ENCODE measurements at places on chromosomes 13 and 19.

- DNase-seq, result no peak
Observed at GRCh38 chr19:3649888-3650287, 23.3 kb upstream of the CACTIN start.

- DNase-seq, result no peak
Observed at GRCh38 chr13:59360108-59360507, 803.6 kb downstream of the DIAPH3 start.

DNA sequence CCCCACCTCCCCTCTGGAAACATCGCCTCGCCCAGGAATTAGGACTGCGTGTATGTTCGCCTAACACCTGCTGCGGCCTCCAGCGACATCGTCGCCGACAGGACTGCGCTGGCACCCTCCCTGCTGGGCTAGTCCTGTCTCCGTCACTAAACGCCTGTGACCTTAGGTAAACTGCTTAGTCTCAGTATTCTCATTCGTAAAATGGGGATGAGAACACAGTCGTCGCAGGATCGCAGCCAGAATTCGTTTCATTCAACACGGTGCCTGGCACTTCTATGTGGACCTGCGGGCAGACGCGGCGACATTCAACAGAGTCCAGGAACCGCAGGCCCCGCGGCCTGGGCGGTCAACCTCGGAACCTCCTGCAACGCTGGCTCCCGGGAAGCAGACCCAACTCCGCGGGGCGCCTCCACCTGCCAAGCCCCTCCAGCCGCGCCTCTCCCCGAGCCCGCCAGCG, 485 bp downstream of the CRYL1 start:
- DNase-seq, result no peak

- DNase-seq, result no peak
Observed at GRCh38 chr13:80010286-80010831, 330.6 kb downstream of the SPRY2 start.

GRCh38 chr19:24051516-24051915, 35.5 kb upstream of the ZNF254 start:
- DNase-seq, result no peak

DNA sequence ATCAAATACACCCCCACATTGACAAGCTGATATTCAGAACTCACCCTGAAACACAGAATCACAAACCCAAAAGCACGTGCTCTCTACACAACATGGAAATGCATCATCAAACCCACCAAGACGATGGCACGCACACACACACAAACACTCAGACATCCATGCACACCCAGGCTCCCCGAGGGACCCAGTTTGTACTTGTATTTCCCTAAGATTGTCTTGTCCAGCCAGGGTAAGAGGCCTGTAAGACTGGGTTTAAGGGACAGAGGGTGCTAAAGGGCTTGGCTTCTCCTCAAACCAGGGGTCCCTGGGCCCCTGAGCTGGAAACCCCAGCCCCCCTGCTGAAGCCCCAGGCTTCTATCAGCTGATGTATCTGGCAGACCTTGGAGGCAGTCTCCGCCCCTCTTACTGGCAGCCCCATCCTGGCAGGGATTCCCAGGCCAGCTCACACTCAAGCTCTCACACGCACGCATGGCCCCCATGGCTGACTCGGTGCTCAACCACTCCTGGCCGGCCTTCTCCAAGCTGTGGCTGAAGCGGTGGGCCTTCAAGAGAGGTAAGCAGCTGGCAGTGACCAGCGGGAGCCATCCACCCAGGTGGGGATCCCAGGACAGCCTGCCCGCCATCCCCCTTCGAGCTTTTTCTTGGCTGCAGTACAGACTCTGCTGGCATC, 6.5 kb downstream of the ARHGEF18 start:
- DNase-seq, result no peak

DNA sequence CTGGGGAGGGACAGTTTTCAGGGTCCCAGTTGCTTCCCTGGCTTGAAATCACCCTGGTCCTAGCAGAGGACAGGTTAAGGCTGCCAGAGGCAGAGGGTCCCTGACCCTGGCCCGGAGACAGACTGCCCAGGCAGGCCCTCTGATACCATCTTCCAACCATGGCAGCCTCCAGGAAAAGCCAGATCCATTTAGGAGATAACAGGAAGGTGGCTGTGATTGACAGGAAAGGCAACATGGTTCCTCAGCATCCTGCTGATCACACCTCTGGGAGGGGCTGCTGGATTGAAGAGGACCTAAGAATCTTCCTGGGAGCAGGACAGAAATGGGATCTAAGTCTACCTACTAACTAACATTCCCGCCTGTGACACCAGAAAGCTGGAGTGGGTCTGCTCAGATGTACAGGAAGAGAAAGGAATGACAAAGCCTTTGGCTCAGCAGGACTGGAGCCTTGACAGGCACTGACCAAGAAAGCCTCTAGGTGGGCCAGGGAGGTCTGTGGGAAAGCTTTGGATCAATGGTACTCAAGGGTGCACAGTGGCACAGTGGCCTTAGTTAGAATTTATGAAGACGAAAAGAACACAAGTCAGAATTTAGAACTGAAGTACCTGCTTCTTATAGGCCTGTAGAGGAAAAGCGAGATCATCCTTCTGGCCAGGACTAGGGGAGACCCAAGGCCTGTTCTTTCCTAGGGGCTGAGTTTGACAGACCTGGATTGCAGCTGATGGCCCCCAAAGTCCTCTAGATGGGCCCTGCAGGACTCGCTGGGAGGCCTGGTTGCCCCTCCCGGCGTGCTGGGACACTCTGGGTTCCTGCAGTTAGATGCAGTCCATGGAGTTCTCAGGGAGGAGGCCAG, 2.3 kb upstream of the PRKACA start:
- DNase-seq, result no peak

All from activated gamma-delta T cell treated with anti-CD3 and anti-CD28 coated beads, Interleukin-2, amount 50 U/mL, for 16 hours (primary cell).